Stimulated activated CD4-positive, alpha-beta T cell treated with anti-CD3 and anti-CD28 coated beads, Interleukin-1b, Interleukin-23, amount 100 ng/mL, for 1 hour (primary cell): ENCODE measurements at places on chromosomes 6 and 20.

- DNase-seq, result no peak
Measured at GRCh38 chr20:54070187-54070987, at the start of gene BCAS1. TSS of gene BCAS1 (minus strand) at chr20:54070594. CDS start at chr20:54058718, 11,876 bp downstream.

DNA sequence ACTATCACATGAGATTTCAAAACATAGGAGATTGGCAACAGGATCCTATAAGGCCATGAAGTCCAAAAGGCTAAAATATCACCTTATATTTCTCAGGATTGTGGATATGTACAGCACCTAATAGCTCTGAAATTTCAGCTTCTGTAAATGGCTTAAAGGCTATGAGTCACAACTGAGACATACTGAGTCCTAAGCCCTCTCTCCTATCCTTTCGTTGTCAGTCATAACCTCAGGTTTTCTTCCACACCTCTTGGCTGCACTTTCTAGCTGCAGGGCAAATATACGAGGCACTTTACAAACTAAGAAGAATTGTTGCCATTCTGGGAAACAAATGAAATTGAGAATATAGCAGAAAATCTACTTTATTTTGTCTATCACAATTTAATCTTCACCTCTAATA, 969.9 kb upstream of the EPHA7 start:
- DNase-seq, result no peak

- no peak for DNase-seq
Measured at GRCh38 chr20:51542571-51543421, at the start of gene NFATC2. TSS of gene NFATC2 (minus strand) at chr20:51542719. CDS start at chr20:51542499, 220 bp downstream.

DNA sequence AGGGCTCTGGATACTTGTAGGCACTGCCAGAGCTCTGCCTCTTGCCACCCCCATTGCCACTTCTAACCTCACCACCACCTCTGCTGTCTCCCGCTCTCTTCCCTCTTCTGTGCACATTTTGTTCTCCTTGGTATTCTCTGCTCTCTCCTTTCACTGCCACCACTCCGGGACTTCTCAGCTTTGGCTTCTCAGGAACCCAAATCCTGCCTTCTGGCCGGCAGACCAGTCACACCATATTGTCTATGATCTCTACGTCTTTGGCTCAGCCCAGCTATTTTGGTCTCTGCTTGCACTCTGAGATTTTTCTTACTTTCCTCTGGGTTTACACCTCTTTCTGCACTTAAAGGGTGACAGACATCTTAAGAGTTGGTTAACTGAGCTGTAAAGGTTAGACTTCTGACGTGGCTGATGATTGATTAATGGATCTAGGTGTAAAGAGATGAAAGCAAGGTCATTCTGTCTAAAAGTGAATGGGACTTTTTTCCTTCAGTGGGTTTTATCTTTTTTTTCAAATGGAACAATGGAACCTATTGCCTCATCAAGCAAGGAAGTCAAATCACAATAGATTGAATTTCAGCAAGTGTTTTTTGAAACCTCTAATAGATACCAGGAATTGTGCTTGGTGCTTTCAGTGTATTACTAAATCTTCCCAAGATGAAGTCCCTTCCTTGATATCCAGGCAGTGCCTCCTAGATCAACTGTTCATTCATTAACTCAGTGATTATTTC, 13.8 kb downstream of the MMP24 start:
- no peak for DNase-seq

DNA sequence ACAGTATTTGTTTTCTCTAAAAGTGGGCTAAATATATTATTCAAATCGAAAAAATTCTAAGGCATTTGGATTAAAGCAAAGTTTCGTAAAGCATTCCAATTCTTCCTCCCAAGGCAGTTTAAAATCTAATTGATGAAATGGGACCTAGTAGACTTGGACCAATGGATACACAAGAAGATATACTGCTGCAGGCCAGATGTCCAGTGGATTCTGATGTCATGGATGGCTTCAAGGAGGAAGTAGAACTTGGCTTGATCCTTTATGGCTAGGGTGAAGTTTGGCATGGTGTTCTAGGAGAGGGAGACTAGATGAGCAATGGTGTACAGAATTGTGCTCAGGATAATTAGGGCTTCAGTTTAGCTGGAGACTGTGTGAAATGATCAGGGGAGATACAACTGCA, 559.5 kb upstream of the MMS22L start:
- no peak for DNase-seq

GRCh38 chr6:170034294-170034693, 256.6 kb downstream of the DLL1 start:
- no peak for DNase-seq

DNA sequence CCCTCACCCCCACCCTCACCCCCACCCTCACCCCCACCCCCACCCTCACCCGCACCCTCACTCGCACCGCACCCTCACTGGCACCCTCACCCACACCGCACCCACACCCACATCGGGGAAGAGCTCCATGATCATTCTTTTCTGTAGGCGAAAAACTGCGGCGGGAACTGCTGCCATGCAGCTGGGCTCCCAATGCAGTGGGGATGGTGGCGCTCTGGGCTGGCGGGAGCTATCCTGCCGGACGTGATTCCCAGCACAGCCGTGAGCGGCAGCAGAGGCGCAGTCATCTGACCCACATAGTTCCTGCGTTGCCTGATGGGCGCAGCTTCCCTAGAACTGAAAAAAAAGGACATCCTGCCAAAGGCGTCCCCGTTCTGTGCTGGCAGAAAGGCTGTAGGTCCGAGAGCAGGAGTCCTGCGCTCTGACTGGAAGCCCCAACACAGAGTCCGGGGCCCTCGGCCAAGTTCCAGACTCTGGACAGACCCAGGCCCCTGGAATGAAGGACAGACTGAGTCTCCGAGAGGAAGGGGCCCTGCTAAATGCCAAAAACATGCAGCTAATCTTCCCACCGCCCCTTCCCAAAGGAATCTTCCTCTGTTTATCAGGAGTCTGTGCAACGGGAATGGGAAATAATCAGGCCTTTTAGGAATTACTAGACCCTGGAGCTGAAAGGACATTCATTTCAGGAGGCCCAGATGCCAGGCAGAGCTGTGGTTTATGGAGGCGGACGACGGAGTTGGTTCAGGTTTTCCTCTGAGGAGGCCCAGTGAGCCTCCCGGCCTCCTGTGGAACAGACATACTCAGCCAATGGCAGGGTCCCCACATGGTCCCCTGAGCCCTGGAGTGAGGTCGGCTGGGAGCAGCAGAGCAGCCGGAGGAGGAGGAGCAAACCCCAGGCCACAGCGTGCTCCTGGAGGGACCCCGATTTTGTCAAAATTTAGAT, 14.1 kb upstream of the TCFL5 start:
- no peak for DNase-seq

GRCh38 chr20:32574296-32575226, 10.6 kb downstream of the NOL4L start:
- DNase-seq, result no peak

DNA sequence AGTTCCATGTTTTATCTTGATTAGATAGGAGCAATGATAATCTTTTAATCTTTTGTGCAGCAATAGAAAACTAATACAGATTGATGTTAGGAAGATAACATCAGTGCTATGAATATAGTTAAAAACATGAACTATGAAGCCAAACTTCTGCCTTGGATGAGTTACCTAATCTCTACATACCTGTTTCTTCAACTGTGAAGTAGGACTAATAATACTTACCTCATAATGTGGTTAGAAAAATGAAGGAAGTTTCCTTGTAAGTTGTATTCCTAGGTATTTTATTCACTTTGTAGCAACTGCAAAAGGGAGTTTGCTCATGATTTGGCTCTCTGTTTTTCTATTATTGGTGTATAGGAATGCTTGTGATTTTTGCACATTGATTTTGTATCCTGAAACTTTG, 111.9 kb downstream of the FRK start:
- DNase-seq, result no peak

DNA sequence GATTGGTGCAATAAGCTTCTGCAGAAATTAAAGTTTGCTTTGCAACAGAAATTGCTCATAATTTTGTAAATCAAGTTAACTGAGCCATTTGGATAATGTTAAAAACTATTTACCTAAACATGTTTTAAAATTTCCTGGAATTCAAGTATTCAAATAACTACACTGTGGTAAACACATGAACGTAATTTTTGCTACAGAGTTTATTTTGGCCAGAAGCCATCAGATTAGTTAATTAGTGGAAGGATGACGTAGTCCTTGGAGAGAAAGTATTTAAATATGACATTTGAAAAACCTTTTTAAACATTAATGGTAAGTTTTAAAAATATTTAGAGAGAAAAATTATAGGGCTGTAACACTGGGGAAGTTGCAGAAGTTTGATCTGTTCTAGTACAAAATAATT, 121.2 kb upstream of the UST start:
- no peak for DNase-seq

GRCh38 chr20:4574356-4574690, 147.4 kb upstream of the PRND start:
- no peak for DNase-seq

- DNase-seq, result peak; percentile 45
Measured at GRCh38 chr6:134240665-134241431, 77.1 kb downstream of the SGK1 start.

DNA sequence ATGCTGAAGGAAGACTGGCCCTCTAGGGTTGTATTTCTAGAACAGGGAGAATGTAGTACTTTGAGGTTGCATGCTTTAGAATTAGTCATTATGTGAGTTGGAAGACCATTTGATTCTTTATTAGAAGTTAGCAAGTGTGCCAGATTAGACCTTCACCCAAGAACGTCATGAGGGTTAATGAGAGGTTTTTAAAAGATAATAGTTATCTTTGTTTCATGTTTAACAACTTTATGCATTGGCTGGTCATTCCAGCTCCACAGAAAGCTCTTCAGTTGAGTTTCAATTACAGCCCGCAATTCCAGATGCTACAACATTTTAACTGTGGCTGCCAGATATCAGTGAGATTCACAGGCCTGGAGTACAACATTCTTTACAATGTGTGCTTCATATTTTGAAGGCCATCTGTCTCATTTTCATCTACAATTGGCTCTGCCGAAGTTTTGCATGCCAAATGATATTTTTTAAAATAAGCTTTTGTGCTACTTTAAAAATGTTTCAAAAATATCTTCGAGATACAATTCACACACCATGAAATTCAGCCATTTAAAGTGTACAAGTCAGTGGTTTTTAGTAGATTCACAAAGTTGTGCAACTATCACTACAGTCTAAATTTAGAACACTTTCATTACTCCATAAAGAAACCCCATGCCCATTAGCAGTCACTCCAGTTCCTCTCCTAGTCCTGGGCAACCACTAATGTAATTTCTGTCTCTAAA, 61.1 kb upstream of the FBXO30 start:
- no peak for DNase-seq

DNA sequence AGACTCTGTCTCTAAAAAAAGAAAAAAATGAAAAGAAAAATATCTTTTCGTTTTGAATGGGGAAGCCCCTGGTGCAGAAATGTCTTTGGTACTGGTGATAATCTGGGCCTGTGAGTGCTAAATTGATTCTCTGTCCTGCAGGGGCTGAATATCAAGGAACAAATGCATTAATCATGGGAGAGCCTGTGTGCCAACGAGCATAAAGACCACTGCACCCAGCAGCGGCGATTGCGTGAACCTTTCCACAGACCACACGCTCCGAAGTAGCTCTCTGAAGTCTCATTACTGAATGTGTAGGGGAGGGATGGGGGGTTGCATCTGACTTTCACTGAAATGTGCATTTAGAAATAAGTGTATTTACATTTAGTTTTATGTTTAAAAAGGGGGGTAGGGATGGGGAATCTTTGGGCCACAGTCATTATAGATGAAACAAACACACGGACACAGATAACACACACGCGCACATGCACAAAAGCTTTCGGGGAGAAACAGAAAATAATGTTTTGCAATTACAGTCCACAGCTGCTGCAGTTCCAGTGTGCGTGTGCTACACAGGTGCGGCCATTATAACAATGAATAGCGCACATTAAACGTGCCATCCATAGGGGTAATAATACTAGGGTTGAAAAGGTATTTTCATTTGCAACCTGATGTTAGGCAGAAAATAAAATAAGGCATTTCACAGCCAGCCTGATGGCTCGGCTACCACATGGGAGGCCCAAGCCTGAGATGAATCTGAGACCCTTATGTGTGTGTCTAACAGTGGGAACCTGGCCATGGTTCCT, 154.0 kb downstream of the MBOAT1 start:
- no peak for DNase-seq

DNA sequence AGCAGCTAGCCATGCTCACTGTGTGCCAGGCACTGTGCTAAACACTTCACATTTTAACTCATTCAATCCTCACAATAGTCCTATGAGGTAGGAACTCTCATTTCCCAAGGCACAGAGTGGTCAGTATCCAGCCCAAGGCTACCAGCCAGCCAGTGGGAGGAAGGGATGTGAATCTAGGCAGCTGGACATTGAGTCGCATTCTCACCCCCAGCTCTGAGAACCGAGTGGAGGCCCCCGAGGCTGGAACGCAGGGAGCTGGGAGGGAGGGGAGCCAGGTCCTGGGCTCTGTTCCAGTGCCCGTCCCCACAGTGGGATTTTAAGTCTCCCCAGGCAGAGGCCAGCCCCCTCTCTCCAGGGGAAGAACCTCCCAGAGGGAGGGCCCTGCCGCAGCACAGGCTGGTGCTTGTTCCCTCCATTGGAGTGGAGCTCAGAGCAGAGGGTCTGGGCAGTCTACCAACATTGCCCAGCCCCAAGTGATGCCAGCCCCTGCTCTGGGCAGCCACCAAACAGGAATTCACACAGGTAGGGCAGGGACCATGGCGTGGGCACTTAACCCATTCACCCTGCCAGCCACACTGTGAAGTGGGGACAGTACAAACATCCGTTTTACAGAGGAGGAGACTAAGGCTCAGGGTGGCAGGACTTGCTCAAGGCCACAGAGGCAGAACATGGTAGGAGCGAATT, 131.3 kb downstream of the CEBPB start:
- DNase-seq, result no peak

GRCh38 chr20:43191946-43192863, 2.5 kb upstream of the PTPRT start:
- no peak for DNase-seq

- no peak for DNase-seq
Measured at GRCh38 chr6:143732536-143732935, 54.8 kb downstream of the PHACTR2 start.

DNA sequence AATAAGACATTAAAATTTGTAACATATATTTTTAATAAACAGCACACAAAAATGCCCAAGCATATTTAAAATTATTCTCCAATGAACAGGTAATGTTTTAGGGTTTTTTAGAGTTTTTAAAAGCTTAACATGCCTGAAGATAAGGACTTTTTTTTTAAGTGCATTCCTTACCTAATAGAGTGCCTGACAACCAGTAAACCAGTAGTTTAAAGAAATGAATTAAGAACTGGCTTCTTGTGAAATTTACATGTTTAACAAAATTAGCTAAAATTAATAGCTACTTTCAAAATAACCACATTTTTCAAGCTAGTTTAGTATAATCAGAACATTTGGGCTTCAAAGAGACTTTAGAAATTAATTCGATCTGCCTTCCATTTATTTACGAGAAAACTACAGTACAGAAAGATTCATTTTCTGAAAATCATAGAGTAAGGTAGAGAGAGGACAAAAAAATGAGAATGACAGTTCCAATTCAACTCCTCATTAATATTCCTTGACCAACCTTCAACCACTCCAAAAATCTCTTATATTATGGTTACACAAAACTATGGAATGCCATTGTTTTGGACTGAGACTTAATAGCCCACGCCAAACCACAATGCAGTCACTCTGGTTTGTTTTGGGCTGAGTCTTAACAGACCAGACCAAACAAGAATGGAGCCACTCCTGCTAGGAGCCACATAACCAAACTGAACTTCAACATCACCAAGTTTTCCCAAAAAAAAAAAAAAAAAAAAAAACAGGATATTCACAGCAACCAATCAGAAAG, 5.7 kb upstream of the PLN start:
- no peak for DNase-seq

- no peak for DNase-seq
Measured at GRCh38 chr6:31780507-31781243, 3.5 kb upstream of the VWA7 start.
